Activated naive CD4-positive, alpha-beta T cell treated with anti-CD3 and anti-CD28 coated beads, Interleukin-2, amount 50 U/mL, for 72 hours (primary cell): ENCODE measurements at places on chromosomes 5 and 9.

DNA sequence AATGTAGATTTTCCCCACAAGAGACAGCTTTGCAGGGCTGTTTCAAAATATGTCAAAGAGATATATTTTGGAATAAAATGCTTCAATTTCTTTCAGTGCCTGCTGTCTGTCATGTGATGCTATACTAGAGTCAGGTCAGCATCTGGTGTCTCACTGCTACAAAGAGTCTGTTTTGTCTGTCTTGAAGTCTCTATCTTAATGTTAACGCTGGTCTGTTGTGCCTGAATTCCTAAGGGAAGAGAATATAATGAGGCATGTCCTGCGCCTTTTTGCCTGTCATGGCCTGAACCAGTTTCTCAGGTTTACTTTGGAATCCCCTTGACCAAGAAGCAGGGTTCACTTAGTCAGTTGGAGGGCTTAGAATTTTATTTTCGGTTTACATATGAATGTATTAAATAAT, 176.4 kb downstream of the PDZD2 start:
- DNase-seq: no peak

GRCh38 chr9:76893395-76893932, 12.4 kb downstream of the PRUNE2 start:
- no peak for DNase-seq

DNA sequence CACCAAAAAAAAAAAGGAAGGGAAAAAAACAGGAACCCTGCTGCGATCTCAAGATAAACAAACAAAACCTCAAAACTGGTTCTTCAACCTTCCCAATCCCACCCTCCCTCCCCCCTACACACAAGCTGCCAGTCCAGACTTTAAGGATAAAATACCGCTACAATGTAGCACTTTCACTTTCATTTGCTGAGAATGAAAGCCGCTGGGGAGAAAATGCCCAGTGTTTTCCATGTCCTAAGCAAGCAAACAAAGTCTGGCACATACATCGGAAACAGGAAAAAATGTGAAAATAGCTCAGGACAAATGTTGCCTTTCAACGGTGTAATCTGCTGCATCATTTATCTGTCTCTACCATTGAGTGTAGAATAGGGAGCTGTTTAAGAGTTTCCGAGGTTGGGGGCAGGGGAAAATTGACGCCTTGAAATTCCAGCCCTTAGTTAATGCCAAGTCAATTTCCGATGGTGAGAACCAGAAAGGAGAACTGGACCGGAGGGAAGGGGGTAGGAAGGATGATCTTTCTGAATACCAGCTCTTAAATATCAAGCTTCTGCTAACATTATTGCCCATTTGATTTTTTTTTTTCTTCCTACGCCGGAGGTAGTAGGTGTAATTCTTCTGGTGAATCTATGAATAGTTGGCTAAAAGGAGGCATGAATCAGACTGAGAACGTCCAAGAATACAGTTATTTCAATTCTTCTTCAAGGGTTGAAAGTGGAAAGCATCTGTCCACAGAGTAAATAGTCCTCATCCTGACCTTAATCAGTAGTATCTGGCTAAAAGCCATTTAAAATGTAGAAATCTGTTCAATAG, 1.2 kb upstream of the ADAMTS6 start:
- no peak for DNase-seq

- DNase-seq: no peak
Measured at GRCh38 chr5:95939465-95939864, 22.2 kb downstream of the ELL2 start.

- no peak for DNase-seq
Measured at GRCh38 chr9:5231212-5231611, at the start of gene INSL4. TSS of gene INSL4 (plus strand) at chr9:5231419. CDS start at chr9:5231524, 105 bp downstream.

- DNase-seq: no peak
Measured at GRCh38 chr5:36304095-36304805, 2.5 kb upstream of the RANBP3L start.
